Osteocyte (in vitro differentiated cells): ENCODE measurements at places on chromosomes 4 and X. TPM values are rescaled to one million over a fixed set of nuclear protein-coding genes. Genes with fewer than 3 reads are reported as not detected.
A peak's percentile ranks its signal among the peaks of the same experiment; 100 is the strongest.

DNA sequence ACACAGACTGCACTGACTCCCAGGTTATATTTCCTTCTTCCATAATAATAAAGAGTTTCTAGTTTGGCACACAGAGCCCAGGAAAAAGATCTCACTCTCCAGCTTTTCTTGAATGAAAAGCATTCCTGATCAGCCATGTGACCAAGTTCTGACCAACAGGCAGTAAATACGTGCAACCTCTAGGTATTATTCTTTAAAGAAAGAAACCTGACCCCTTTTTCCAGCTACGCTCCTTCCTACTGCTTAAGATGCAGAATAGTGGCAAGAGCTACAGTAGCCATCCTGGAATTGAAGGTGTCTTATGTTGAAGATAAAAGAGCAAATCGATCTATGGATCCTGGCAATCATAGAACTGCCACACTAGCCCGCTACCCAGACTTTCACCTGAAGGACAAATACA, 76.7 kb downstream of the LRBA start:
- no peak overlapping the region for H3K27ac ChIP-seq
- H3K4me1 ChIP-seq, result peaks cover 3% of the 10 kb centered on the region
- no peaks in the 10 kb centered on the region for H3K36me3 ChIP-seq
- no peak for DNase-seq
- H3K27me3 ChIP-seq, result no peaks in the 10 kb centered on the region

DNA sequence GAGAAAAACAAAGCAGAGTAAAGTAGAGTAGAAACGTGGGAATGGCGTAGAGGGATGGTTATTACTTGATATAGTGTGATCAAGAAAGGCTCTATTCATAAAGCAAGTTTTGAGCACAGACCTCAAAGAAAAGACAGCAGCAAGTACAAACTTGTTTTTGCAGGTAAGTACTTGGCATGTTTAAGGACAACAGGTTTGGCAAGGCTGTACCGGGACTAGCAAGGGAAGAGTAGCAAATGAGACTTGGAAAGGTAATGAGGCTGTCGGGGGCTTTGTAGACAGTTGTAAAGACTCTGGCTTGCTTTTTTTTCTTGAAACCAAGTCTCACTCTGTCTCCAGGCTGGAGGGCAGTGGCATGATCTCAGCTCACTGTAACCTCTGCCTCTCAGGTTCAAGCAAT, 40.9 kb downstream of the NEK1 start:
- no peak overlapping the region for H3K27ac ChIP-seq
- H3K27me3 ChIP-seq, result no peaks in the 10 kb centered on the region
- DNase-seq, result no peak
- peaks cover 1% of the 10 kb centered on the region for H3K4me1 ChIP-seq

Gene CLDN34
- total RNA-seq, result 0.59 TPM in 1 of 2 replicates, not detected in the other

DNA sequence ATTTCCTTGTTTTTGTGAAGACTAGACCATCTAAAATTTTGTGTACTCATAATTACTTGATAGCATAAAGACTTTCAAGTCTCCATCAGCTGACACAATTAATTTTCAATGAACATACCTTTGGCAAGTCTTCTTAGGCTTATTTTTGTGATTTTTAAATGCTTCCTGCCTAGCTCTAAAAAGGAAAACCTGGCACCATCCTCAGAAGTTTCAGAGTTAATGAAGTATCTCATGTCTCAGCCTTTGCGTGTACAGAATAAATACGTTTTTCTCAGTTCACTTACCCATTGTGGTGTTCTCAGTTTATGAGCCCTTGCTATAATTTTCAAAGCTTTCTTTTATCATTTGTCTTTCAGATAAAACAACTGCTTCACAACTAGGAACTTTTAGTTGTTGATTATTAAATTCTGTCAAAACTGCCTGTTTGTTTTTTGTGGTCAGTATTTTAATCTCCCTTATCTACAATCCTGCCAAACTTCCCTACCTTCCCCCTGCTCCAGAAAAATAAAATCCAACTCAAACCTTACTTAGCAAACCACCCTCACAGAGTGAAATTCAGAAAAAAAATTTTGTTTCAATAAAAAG, 21.6 kb downstream of the ADD1 start:
- no peak for DNase-seq
- peak overlapping the region; percentile 29 for H3K27ac ChIP-seq
- peaks cover 68% of the 10 kb centered on the region for H3K4me1 ChIP-seq
- H3K36me3 ChIP-seq, result peaks cover 4% of the 10 kb centered on the region
- H3K27me3 ChIP-seq, result no peaks in the 10 kb centered on the region

- peaks cover 10% of the 10 kb centered on the region for H3K36me3 ChIP-seq
- H3K4me1 ChIP-seq, result peaks cover 20% of the 10 kb centered on the region
- no peak for DNase-seq
- no peak overlapping the region for H3K27ac ChIP-seq
- no peak overlapping the region for H3K4me3 ChIP-seq
These were observed 157.7 kb downstream of the PAPSS1 start for GRCh38 chr4:107562316-107562715.

GRCh38 chr4:73421708-73422457, 14.1 kb upstream of the AFP start:
- H3K27me3 ChIP-seq, result peaks cover 33% of the 10 kb centered on the region
- H3K27ac ChIP-seq, result no peak overlapping the region
- DNase-seq, result no peak
- H3K4me1 ChIP-seq, result no peaks in the 10 kb centered on the region
- H3K4me3 ChIP-seq, result no peak overlapping the region
- no peaks in the 10 kb centered on the region for H3K36me3 ChIP-seq

- no peak overlapping the region for H3K4me3 ChIP-seq
- no peaks in the 10 kb centered on the region for H3K36me3 ChIP-seq
- peaks cover 62% of the 10 kb centered on the region for H3K27me3 ChIP-seq
These were observed 10.2 kb upstream of the SFRP2 start for GRCh38 chr4:153798901-153799693.

DNA sequence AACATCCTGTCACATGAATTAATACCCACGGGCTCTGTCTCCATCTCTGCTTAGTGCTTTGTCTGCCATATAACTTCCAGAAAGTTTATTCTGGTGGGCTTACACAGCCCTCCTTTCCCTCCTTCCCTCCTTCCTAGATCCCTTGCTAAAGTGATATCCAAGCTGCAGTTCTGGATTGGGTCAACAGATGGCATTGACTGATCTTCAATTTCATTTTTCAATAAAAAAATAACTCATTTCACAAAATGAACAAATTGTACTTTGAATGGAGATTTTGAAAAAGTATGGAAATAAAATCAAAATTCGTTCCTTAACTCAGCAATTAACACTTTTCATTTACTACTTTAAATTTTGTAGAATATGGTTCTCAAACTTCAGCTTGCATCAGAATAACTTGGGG, 94.9 kb downstream of the NXF2 start:
- no peaks in the 10 kb centered on the region for H3K4me1 ChIP-seq
- H3K27ac ChIP-seq, result no peak overlapping the region
- H3K4me3 ChIP-seq, result no peak overlapping the region
- DNase-seq, result no peak
- H3K36me3 ChIP-seq, result no peaks in the 10 kb centered on the region

GRCh38 chr4:70627620-70628019, 924 bp upstream of the ENAM start:
- no peaks in the 10 kb centered on the region for H3K36me3 ChIP-seq
- H3K4me3 ChIP-seq, result no peak overlapping the region
- H3K4me1 ChIP-seq, result peaks cover 10% of the 10 kb centered on the region
- H3K27ac ChIP-seq, result no peak overlapping the region
- DNase-seq, result no peak
- no peaks in the 10 kb centered on the region for H3K27me3 ChIP-seq
